Activated CD4-positive, alpha-beta T cell treated with anti-CD3 and anti-CD28 coated beads for 36 hours (primary cell): ENCODE measurements at places on chromosomes 5 and 9.

DNA sequence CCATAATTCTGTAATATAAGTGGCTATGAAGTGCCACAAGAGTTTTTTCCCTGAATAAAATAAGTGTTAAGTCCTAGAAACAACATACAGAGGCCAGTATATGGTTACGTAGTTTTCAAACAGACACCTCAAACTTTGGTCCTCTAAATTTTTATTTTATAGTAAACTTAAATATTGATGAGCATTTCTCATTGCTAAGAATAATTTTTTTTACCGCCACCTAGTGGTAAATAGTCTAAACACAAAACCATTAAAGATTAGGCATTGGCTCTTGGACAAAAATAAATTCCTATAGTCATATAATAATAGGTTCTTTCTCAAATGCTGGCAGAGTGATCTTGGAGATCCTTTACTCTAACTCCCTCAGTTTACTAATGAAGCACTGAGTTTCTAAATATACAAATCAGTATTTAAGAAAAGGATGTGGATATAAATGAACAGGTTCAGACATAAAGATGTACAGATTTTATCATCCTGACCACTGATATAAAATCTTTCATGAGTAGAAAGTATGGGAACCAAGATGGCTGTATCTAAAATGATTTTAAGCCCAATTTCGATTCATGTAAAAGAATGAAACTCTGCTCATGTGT is 136.2 kb downstream of the FANCC start:
- H3K36me3 ChIP-seq, result no peaks in the 10 kb centered on the region
- H3K4me1 ChIP-seq, result no peaks in the 10 kb centered on the region
- no peak overlapping the region for H3K4me3 ChIP-seq
- H3K27me3 ChIP-seq, result no peaks in the 10 kb centered on the region
- no peak overlapping the region for H3K27ac ChIP-seq

DNA sequence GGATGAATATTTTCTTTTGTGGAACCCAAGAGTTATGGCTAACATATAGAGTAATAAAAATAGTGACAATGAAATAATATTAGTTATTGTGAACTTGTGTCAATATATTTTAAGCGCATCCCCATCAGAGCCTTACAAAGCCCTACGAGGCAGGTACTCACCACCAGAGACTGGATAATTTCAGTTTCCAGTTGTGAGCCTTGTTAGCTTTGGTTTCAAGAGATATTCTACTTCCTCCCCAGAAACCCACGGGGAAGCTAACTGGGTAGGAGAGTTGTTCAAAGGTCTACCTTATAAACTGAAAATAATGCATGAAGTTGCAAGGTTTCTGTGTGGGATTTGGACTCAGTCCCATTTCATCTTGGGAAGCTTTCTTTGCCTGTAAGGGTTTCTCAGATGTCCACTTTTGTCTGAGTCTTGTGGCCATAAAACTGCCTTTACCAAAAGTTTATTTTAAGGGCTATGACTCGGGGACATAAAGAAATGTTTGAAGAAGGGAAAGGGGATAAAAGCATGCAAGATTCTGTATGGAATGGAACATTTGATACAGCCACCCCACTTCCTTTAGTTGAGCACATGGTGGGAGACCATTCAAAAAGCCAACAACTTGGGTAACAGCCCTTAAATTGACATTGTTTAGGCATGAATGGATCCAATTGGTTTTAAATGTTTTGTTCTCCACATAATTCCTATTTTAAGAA is 57.4 kb upstream of the ANKRD55 start:
- no peaks in the 10 kb centered on the region for H3K36me3 ChIP-seq
- H3K4me3 ChIP-seq, result no peak overlapping the region
- H3K27ac ChIP-seq, result no peak overlapping the region
- H3K27me3 ChIP-seq, result no peaks in the 10 kb centered on the region
- no peak for DNase-seq
- H3K4me1 ChIP-seq, result peaks cover 9% of the 10 kb centered on the region

- no peak for DNase-seq
- no peak overlapping the region for H3K4me3 ChIP-seq
- H3K4me1 ChIP-seq, result peaks cover 7% of the 10 kb centered on the region
- no peaks in the 10 kb centered on the region for H3K27me3 ChIP-seq
Observed at GRCh38 chr9:128921881-128922763, 1.3 kb downstream of the PHYHD1 start.

GRCh38 chr5:172180936-172181335 is 7.1 kb downstream of the STK10 start:
- peak overlapping the region; percentile 75 for H3K4me3 ChIP-seq
- peak; percentile 57 for DNase-seq
- H3K36me3 ChIP-seq, result peaks cover 49% of the 10 kb centered on the region
- H3K27me3 ChIP-seq, result no peaks in the 10 kb centered on the region

DNA sequence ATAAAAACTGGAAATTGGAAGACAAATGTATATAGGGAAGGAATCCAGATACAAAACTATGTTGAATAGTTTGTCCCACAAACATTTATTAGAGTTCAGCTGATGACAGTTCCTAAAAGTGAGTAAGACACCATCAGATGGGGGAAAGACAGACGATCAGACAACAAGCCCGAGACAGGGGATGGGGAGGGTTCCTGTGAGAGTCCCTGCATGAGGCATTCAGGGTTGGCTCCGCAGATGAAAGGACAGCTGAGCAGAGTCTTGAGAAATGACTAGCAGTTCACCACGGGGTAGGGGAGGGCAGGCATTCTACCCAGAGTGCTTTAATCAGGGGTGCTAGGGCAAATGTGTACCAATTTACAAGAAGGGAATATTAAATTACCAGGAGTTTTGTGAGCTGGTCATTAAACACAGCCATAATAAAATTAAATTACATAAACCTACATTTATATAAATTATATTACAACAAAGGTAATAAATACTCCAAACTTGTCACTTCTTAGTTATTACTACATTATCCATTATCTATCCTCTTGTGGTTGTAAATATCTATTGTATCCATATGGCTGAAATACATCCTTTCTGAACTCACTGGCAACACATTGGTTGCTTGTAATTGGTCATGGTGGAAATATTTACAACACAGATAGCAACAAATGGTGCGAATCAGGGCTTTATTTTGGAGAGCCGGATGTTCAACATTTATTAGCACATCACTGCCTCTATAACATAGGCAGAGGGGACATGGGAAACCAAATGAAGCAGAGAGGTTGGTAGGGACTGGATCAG is 27.8 kb downstream of the TNFSF15 start:
- H3K36me3 ChIP-seq, result peaks cover 2% of the 10 kb centered on the region
- peak; percentile 70 for DNase-seq
- peaks cover 2% of the 10 kb centered on the region for H3K27me3 ChIP-seq
- no peak overlapping the region for H3K4me3 ChIP-seq
- H3K4me1 ChIP-seq, result peaks cover 27% of the 10 kb centered on the region

DNA sequence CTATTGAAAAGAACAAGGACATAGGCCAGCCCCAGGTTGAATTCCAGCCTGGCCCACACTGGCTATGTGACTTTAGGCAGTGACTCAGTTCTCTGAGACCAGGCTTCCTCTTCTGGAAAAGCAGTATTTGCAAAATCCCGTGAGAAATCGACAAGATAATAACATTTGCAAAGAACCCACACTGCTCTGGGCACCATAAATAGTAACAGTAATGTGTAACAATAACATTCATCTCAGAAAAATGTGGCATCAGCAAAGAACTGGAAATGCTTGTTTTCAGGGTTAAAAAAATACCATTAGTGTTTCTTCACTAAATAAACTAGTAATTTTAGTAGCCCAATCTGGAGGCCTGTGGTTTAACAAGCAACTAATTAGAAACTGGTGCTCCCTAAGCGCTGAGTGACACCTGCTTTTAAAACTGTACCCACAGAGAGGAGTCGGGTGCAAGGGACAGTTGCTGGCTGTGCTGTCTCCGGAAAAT is 148.4 kb downstream of the TTLL11 start:
- H3K27me3 ChIP-seq, result no peaks in the 10 kb centered on the region
- no peaks in the 10 kb centered on the region for H3K36me3 ChIP-seq
- H3K4me1 ChIP-seq, result no peaks in the 10 kb centered on the region
- H3K27ac ChIP-seq, result no peak overlapping the region
- DNase-seq, result no peak
- H3K4me3 ChIP-seq, result no peak overlapping the region

- no peak overlapping the region for H3K27ac ChIP-seq
- no peaks in the 10 kb centered on the region for H3K36me3 ChIP-seq
- no peak for DNase-seq
- H3K4me3 ChIP-seq, result no peak overlapping the region
- H3K27me3 ChIP-seq, result no peaks in the 10 kb centered on the region
Observed at GRCh38 chr5:117732264-117732663, 1157.6 kb upstream of the SEMA6A start.

DNA sequence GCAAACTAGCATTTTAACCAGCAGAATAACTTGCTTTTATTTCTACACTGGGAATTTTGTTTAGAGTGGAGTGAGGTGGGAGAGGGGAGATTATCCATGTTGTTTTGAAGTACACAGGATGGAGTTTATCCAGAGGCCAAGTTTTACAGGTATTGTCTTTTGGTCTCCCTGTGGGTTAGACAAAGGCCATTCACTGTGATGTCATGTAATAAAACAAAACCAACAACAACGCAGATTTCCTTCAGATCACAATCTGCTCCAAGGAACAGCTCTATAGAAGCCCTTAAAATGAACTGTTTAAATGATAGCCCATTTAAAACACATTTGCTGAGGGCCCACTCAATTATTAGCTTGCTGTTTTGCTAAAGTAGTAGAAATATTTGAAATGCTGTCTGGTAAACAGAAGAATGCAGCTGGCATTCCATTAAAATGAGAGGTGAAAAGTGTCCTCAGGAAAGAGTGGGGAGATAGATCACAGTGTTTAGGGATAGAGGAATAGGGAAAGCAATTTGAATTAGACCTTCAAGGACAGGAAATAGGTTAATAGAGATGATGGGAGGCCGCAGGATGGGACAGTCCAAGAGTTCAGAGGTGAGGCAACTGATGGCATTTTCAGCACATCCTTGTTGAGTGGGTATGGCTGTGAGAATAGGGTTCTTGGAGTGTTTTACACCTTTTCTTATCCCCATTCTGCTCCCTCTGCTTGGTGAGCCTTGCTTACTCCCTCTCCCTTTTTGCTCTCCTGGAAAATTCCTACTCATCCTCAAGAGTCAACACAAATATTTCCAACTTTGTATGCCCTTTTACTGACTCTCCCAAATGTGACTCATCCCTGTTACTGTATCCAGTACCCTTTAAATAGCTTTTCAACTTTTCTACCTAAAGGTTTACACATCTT is 140.1 kb upstream of the NR3C1 start:
- H3K4me1 ChIP-seq, result no peaks in the 10 kb centered on the region
- H3K4me3 ChIP-seq, result no peak overlapping the region
- DNase-seq, result no peak
- peaks cover 2% of the 10 kb centered on the region for H3K27me3 ChIP-seq
- no peak overlapping the region for H3K27ac ChIP-seq

- no peak for DNase-seq
- H3K27ac ChIP-seq, result no peak overlapping the region
- H3K36me3 ChIP-seq, result no peaks in the 10 kb centered on the region
- no peak overlapping the region for H3K4me3 ChIP-seq
- H3K27me3 ChIP-seq, result peaks cover 13% of the 10 kb centered on the region
Observed at GRCh38 chr9:6631207-6631512, 14.4 kb downstream of the GLDC start.

GRCh38 chr5:176774216-176775171 is 35.9 kb upstream of the UNC5A start:
- H3K4me3 ChIP-seq, result no peak overlapping the region
- no peak overlapping the region for H3K27ac ChIP-seq
- no peak for DNase-seq
- H3K27me3 ChIP-seq, result peaks cover 26% of the 10 kb centered on the region
- no peaks in the 10 kb centered on the region for H3K36me3 ChIP-seq
- no peaks in the 10 kb centered on the region for H3K4me1 ChIP-seq

DNA sequence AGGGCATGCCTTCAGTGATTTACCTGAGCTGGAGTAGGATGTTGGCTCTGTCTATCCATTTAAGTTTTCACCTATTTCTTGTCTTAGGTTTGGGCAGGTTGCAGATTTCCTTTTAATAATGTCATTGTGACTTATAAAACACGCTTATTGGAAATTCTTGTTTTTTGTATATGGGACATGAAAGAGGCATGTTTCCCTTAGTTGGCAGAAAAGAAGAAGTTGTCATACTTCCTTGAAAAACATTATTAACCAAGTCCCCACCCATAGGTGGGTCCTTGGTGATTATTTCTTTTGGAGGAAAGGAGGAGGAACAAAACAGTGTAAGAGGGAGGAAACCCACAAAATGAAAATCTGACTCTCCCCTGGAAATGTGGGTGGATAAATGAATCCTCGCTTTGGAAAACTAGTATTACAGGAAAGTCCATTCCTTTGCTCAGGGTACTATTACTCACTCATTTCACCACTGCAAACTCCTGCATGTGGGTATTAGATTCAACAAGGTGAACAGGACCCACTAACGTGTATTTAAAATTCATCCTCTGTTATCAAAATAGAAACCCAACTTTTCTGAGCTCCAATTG is 9.3 kb downstream of the CER1 start:
- peaks cover 3% of the 10 kb centered on the region for H3K4me1 ChIP-seq
- no peak overlapping the region for H3K4me3 ChIP-seq
- peaks cover 25% of the 10 kb centered on the region for H3K27me3 ChIP-seq
- no peaks in the 10 kb centered on the region for H3K36me3 ChIP-seq
- DNase-seq, result no peak

GRCh38 chr5:99076723-99077640 is 148.2 kb upstream of the CHD1 start:
- H3K4me3 ChIP-seq, result no peak overlapping the region
- no peak for DNase-seq
- no peak overlapping the region for H3K27ac ChIP-seq
- H3K36me3 ChIP-seq, result no peaks in the 10 kb centered on the region

DNA sequence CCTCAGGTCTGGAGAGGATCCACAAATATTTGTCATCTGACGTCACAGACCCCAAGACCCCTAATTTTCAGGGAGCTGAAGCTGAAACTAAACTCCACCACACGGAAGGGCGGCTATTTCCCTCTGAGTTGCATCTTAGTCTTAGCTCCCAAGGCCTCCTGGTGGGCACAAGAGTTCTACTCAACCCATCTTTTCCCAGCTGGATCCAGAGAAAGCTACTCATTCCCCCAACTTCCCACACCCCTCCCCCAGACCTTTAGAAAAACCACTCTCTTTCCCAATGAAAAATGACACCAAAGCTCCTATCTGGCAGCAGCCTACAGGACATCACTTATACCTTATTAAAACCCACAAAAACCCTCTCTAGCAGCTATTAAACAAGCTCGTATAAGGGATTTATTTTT is 67.1 kb upstream of the SLC1A1 start:
- H3K4me1 ChIP-seq, result peaks cover 13% of the 10 kb centered on the region
- no peaks in the 10 kb centered on the region for H3K27me3 ChIP-seq
- H3K36me3 ChIP-seq, result no peaks in the 10 kb centered on the region
- no peak overlapping the region for H3K4me3 ChIP-seq
- no peak overlapping the region for H3K27ac ChIP-seq

GRCh38 chr5:136194576-136194975 is 1.6 kb upstream of the SMIM32 start:
- H3K27me3 ChIP-seq, result peaks cover 46% of the 10 kb centered on the region
- H3K27ac ChIP-seq, result no peak overlapping the region
- no peaks in the 10 kb centered on the region for H3K4me1 ChIP-seq

GRCh38 chr5:157290981-157291711 is 25.2 kb downstream of the CYFIP2 start:
- DNase-seq, result peak; percentile 74
- no peak overlapping the region for H3K4me3 ChIP-seq
- H3K27me3 ChIP-seq, result no peaks in the 10 kb centered on the region
- H3K4me1 ChIP-seq, result peaks cover 66% of the 10 kb centered on the region
- H3K36me3 ChIP-seq, result peaks cover 81% of the 10 kb centered on the region
